ENCODE measurements at places on chromosomes 3 and 15. TPM values are rescaled to one million over a fixed set of nuclear protein-coding genes. Genes with fewer than 3 reads are reported as not detected.
A peak's percentile ranks its signal among the peaks of the same experiment; 100 is the strongest.

IQCB1 gene
- 11.9 TPM for total RNA-seq

GRCh38 chr3:44915702-44916438 is 41.5 kb downstream of the TGM4 start:
- no peaks in the 10 kb centered on the region for H3K4me1 ChIP-seq
- no peak for DNase-seq
- H3K27me3 ChIP-seq = no peaks in the 10 kb centered on the region
- no peaks in the 10 kb centered on the region for H3K36me3 ChIP-seq

GRCh38 chr15:58442122-58442521 is 10.3 kb downstream of the LIPC start:
- peaks cover 18% of the 10 kb centered on the region for H3K4me1 ChIP-seq
- no peak overlapping the region for H3K4me3 ChIP-seq
- no peaks in the 10 kb centered on the region for H3K36me3 ChIP-seq
- no peak for DNase-seq

DNA sequence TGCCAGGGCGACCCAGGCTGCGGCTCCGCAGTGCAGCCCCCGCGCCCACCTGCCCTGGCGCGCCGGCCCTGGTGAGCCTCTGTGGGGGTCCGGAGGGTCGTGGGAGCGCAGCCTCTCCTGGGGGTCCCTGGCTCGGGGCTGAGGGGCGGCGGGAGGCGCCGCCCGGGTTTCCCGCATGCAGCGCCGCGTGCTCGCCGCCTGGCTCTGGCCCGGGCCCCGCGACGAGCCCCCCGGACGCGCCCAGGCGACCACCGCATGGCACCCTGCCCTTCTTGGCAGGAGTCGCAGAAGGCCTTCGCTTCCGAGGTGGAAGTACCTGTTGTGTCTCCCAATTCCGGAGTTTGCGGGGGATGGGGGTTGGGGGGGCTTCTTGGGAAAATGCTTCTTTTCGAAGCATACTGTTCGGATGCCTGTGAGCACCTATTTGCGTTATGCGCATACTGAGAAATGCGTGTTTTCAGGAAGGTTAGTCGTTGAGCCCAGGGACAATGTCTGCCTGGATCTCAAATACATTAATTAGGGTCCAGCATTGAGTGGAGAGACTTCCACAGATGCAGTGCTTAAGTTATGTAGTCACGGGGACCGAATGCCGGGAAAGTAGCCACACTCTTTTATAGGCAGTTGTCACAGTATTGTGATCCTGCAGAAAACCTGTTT is 1.3 kb downstream of the GABRA5 start:
- DNase-seq = no peak
- H3K4me1 ChIP-seq = no peaks in the 10 kb centered on the region
- H3K27ac ChIP-seq = no peak overlapping the region
- H3K36me3 ChIP-seq = no peaks in the 10 kb centered on the region
- no peak overlapping the region for H3K4me3 ChIP-seq

TTLL3 gene
- total RNA-seq = 20.6 TPM

GRCh38 chr15:90819850-90820249 is 48.5 kb upstream of the FURIN start:
- H3K27me3 ChIP-seq = no peaks in the 10 kb centered on the region
- DNase-seq = peak; percentile 80
- H3K27ac ChIP-seq = peak overlapping the region; percentile 15
- H3K36me3 ChIP-seq = no peaks in the 10 kb centered on the region
- peaks cover 25% of the 10 kb centered on the region for H3K4me1 ChIP-seq

DNA sequence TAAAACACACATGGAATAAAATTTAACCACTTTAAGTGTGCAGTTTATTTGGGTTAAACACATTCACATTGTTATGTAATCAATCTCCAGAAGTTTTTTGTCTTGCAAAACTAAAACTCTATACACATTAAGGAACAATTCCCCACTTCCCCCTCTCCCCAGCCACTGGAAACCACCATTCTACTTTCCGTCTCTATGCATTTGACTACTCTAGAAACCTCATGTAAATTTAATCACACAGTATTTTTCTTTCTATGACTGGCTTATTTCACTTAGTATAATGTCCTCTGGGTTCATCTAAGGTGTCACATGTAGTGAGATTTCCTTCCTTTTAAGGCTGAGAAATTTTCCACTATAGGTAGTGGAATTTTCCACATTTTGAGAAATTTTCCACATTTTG is 568.7 kb upstream of the UBE2E2 start:
- no peak overlapping the region for H3K27ac ChIP-seq
- DNase-seq = no peak
- no peaks in the 10 kb centered on the region for H3K36me3 ChIP-seq
- H3K4me1 ChIP-seq = no peaks in the 10 kb centered on the region
- H3K4me3 ChIP-seq = no peak overlapping the region

CTXN2 gene
- total RNA-seq = 0.09 TPM

ROPN1 gene
- total RNA-seq = not detected

DNA sequence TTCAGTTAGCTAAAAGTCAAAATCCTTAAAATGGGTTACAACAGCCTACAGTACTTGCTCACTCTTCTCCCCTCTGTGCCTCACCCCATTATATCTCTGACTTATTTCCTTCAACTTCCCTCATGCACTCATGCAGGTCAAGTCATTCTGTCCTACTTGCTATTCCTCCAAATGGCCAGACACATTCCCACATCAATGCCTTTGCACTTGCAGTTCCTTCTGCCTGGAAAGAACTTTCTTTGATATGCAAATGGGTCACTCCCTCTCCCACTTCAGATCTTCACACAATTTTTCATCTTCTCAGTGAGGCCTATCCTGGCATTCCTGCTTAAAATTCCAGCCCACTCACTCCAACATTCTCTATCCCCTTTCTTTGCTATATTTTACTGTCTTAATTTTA is 547.2 kb upstream of the TGFBR2 start:
- no peak overlapping the region for H3K4me3 ChIP-seq
- no peak overlapping the region for H3K27ac ChIP-seq
- no peaks in the 10 kb centered on the region for H3K27me3 ChIP-seq
- no peak for DNase-seq
- no peaks in the 10 kb centered on the region for H3K4me1 ChIP-seq

RNF123 gene
- total RNA-seq = 13.5 TPM

- H3K36me3 ChIP-seq = no peaks in the 10 kb centered on the region
- H3K27me3 ChIP-seq = no peaks in the 10 kb centered on the region
- H3K4me1 ChIP-seq = no peaks in the 10 kb centered on the region
- no peak overlapping the region for H3K27ac ChIP-seq
- H3K4me3 ChIP-seq = no peak overlapping the region
- no peak for DNase-seq
Measured at GRCh38 chr3:156142702-156143101, 22.3 kb downstream of the KCNAB1 start.

All from pancreas (tissue), 10 donors.